ENCODE measurements at places on chromosomes 5 and 9.

GRCh38 chr9:83029531-83030137 lies 33.3 kb downstream of the RASEF start:
- no peak for DNase-seq

- no peak for DNase-seq
These were observed 4.1 kb downstream of the FGFR4 start for GRCh38 chr5:177090813-177091212.

DNA sequence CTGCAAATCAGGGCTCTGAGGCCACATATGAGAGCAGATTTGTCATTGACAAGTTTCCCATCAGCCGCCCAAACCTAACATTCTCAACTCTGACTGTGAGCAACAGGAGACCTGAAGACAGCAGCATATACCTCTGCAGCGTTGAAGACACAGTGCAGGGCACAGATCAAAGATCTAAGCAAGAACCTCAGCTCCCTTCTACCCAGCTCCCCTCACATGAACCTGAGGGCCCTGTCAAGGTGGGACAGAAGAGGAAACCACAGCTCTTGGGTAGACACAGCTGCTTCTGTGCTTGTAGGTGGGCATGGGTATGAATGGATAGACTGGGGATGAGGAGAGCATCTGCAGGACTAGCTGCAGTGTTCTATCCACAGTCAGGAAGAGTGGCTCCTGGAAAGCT lies 8.7 kb upstream of the PRSS3 start:
- DNase-seq: no peak

GRCh38 chr5:174589599-174589998 lies 134.8 kb upstream of the MSX2 start:
- DNase-seq: no peak

GRCh38 chr5:116492016-116492623 lies 82.5 kb downstream of the SEMA6A start:
- DNase-seq: no peak

GRCh38 chr5:122465031-122465577 lies 153.1 kb downstream of the SNCAIP start:
- DNase-seq: no peak

DNA sequence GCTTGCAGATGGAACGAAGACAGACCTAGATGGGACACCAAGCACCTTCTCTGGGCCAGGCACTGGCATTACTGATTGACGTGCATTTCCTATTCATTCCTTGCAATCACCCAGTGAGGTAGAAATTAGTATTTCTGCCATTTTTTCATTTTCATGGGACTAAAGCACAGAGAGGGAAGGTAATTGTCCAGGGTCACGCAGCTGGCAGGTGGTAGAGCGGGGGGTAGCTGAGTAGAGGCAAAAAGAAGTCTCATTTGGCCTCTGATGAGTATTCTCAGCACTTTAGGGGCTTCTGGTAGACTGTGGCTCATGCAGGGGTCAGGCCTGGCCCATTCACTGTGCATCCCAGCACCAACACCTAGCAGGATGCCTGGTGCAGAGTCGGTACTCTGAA lies 19.5 kb upstream of the DUSP1 start:
- no peak for DNase-seq
